ENCODE measurements at places on chromosomes 3 and 15. TPM values are rescaled to one million over a fixed set of nuclear protein-coding genes. Genes with fewer than 3 reads are reported as not detected.

The NOX5 gene
- 1.0 TPM for polyA plus RNA-seq

The CFAP44 gene
- polyA plus RNA-seq = 33.8 TPM

The COL6A5 gene
- polyA plus RNA-seq = 0.13 TPM

The LARP6 gene
- 16.0 TPM for polyA plus RNA-seq

The HOMER2 gene
- polyA plus RNA-seq = 24.6 TPM

The LXN gene
- polyA plus RNA-seq = 33.4 TPM

The NTRK3 gene
- polyA plus RNA-seq = 14.0 TPM

The ARNT2 gene
- 67.1 TPM for polyA plus RNA-seq

The FOXL2NB gene
- polyA plus RNA-seq = 0.11 TPM

The TEX9 gene
- polyA plus RNA-seq = 25.7 TPM

The TOPAZ1 gene
- not detected for polyA plus RNA-seq

The CHST2 gene
- 46.6 TPM for polyA plus RNA-seq

The ARGFX gene
- not detected for polyA plus RNA-seq

The SYNM gene
- 1.6 TPM for polyA plus RNA-seq

The HESX1 gene
- polyA plus RNA-seq = 3.4 TPM

The TERC gene
- not detected for polyA plus RNA-seq

The GOLGA8G gene
- polyA plus RNA-seq = 0.22 TPM

The POC1A gene
- polyA plus RNA-seq = 8.4 TPM

The ABHD17C gene
- 34.8 TPM for polyA plus RNA-seq

The SLC12A1 gene
- polyA plus RNA-seq = 405 TPM

The CPA3 gene
- polyA plus RNA-seq = 0.19 TPM

The TGM5 gene
- polyA plus RNA-seq = not detected

Data from left renal cortex interstitium (tissue), 4 donors.